ENCODE measurements at places on chromosomes 4 and X.

DNA sequence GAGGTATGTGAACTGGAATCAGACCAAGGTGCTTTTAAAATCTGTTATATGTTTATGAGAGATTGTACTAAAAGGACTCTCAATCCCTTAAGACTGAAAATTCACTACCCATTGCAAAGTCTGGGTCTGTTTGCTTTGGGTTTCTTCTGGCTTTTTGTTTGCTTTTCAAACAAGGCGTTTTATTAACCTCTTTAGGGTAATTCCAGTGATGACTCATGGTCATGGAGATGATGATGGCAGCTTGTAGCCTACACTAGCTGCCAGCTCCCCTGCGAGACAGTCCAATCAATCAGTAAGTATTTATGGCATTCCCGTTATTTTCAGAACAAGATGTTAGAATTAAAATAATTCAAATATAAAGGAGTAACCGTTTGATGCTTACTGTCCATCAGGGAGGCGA lies 643.8 kb upstream of the FTHL17 start:
- DNase-seq, result no peak

DNA sequence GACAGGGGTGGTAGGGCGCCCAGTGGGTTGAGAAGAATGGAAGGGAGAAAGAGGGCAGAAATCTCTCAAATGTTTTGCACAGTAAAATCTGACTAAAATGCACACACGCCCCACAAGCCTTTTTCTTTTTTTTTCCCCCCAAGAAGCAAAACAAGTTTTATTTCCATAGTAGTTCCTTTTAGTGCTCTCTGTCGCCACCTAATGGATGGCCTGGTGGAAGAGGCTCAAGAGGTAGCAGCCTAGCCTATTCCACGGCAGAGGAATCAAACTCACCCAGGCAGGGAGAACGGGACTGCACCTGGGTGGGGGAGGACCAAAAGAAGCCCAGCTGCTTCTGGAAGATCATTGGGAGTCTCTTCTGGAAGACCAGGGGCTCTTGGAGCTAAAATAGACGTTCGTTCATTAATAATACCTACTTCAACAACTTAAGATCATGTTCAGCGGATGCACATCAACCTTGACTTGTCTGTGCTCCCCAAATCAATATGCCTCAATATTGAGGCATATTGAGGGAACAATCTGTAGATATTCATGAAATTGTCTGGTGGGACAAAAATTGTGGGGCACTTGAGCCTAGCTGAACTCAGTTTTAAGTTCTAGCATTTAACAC lies 31.6 kb upstream of the IRAK1 start:
- peak; percentile 78 for DNase-seq

- no peak for DNase-seq
Measured at GRCh38 chr4:38392223-38392855, 271.7 kb upstream of the KLF3 start.

DNA sequence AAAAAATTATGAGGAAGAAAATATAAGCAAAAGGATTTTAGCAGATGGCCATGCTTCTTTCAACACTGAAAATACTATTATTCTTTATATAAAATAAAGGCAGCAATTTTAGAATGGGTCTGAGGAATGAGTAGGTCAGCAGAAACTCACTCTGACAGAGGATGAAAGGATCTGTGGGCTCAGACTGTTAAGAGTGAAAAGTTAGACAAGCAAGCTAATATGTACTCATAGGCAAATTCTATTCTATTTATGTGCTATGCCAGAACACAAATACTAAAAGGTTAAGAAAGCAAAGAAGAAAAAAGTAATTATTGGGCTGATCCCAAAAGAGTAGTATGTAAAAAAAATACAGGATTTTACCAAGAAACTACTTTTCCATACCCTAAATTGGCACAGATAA lies 13.9 kb downstream of the LCORL start:
- DNase-seq, result no peak

DNA sequence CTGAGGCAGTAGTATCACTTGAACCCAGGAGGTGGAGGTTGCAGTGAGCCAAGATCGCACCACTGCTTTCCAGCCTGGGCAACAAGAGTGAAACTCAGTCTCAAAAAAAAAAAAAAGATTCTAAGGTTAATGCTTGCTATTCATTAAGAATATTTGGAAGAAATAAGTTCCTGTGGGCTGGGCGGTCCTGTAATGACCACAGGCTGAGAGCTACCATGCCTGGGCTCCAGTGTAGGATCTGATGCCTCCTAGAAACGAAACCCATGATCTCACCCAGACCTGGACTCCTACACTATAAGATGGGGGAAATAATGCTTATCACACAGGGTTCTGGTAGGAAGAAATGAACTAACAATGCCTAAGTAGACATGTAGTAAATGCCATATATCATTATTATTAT lies 17.8 kb downstream of the TMEM192 start:
- no peak for DNase-seq

GRCh38 chrX:16979226-16979625 lies 32.8 kb downstream of the REPS2 start:
- no peak for DNase-seq

DNA sequence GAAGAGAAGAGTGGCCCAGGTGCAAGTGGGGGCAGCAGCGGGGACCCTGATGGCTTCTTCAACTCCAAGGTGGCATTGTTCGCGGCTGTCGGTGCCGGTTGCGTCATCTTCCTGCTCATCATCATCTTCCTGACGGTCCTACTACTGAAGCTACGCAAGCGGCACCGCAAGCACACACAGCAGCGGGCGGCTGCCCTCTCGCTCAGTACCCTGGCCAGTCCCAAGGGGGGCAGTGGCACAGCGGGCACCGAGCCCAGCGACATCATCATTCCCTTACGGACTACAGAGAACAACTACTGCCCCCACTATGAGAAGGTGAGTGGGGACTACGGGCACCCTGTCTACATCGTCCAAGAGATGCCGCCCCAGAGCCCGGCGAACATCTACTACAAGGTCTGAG lies 11.4 kb downstream of the EFNB1 start:
- DNase-seq, result no peak

Data from foreskin fibroblast (primary cell).